ENCODE measurements at places on chromosomes 1 and 21. TPM values are rescaled to one million over a fixed set of nuclear protein-coding genes. Genes with fewer than 3 reads are reported as not detected.
A peak's percentile ranks its signal among the peaks of the same experiment; 100 is the strongest.

The ALX3 gene
- not detected for total RNA-seq

DNA sequence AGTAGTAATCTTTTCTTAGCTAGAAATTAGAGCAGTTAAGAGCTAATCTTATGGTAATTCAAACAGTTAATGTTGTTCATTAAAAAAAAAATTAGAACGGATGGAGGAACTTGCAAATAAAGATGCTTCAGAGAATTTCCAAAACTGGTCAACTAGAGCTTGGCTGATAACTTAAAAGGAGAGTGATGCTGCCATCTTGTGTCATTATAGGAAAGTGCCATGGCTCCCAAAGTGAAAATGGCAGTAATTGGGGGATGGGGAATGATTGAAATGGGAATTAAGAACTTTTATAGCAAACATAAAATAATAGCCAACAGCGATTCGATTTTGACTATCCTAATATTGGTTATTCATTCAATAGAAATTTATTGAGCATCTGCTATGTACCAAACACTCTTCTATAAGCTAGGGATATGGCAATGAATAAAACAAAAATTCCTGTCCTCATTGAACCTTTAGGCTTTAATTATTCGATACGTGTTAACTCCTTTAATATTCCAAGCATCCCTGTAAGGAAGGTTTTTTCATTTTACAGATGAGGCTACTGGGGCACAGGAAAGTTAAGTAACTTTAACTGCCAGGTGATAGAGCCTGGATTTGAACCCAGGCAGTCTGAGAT is 5.7 kb upstream of the PLPP3 start:
- DNase-seq: no peak

- no peak for DNase-seq
These were observed 21.8 kb downstream of the PPFIA4 start for GRCh38 chr1:203048086-203048485.

The IFNLR1 gene
- total RNA-seq: 3.7 TPM

DNA sequence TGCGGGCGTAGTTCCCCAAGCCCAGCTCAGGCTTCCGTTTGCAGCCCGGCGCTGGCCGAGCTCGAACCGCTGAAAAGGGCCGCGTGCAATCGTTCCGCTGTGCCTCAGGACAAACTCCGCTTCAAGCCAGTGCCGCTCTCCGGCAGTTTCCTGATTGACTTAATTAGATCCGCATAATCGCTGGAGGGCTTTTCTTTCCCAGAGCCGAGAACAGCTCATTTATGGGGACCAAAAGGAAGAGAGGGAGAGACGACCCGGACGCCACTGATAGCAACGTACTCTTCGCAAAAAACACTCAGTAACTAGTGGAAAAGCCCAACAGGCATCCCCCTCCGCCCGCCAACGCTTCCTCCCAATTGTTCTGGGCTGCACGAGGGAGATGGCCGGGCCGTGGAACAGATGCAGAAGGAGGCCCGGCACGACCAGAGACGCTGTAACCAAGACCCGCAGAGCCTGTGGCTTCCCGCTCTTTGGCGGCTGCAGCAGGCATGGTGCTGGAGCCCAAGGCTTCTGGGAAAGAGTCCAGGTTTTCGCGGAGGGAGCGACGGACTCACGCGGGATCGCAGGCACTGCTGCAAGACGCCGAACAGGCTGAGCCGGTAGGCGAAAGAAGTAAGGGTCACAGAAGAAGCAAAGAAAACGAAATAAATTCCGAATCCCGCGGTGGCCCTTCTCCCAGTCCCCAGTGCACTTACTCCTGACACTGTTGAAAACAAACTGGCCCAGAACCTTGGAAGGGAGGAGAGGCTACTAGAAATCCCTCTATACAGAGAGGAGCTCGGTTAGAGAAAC is 3.6 kb upstream of the FOXD2 start:
- peak; percentile 73 for DNase-seq

DNA sequence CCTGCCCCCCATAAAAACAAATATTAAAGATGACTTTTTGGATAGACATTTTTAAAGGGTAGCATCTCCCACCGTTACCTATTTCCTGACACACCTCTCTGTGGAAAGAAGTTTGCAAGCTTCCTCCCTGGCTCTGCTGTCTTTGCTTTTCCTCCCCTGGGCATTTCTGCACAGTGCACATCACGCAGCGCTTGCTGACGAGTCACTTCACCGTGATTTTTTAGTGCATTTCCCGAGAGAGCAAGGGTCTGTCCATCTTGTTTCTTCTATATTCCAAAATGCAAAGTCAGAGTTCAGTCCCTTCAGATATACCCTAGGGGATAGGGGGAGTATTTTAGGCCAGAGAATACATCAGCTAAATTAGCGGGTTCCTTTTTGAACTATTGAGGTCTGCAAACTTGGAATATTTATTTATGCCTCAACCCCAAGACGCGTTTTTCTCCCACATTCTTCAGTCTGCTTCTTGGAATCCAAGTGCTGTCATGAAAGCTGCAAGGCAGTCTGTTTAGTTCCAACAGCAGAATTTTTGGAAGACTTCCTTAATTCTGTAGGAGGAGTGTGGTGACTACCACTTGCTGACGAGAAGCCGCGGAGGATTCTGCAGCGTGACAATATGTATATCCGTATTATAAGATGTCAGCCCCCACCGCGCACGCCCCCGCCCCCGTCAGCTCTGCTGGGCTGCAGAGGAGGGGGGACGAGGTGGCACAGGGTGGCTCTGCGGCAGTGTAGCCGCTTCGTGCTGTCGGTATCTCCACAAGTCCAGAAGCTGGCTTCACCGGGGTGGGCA is 22.4 kb downstream of the SMYD2 start:
- DNase-seq: no peak

GRCh38 chr1:66840929-66841328 is 39.9 kb upstream of the INSL5 start:
- no peak for DNase-seq

- no peak for DNase-seq
These were observed 23.7 kb upstream of the C1orf198 start for GRCh38 chr1:230892018-230892491.

The SYT2 gene
- total RNA-seq: not detected

GRCh38 chr1:219113261-219113660 is 60.4 kb upstream of the LYPLAL1 start:
- no peak for DNase-seq

- peak; percentile 37 for DNase-seq
These were observed 1.8 kb upstream of the TMEM52 start for GRCh38 chr1:1920608-1921458.

The ZNF683 gene
- total RNA-seq: not detected

The EPHA2 gene
- 7.6 TPM for total RNA-seq

DNA sequence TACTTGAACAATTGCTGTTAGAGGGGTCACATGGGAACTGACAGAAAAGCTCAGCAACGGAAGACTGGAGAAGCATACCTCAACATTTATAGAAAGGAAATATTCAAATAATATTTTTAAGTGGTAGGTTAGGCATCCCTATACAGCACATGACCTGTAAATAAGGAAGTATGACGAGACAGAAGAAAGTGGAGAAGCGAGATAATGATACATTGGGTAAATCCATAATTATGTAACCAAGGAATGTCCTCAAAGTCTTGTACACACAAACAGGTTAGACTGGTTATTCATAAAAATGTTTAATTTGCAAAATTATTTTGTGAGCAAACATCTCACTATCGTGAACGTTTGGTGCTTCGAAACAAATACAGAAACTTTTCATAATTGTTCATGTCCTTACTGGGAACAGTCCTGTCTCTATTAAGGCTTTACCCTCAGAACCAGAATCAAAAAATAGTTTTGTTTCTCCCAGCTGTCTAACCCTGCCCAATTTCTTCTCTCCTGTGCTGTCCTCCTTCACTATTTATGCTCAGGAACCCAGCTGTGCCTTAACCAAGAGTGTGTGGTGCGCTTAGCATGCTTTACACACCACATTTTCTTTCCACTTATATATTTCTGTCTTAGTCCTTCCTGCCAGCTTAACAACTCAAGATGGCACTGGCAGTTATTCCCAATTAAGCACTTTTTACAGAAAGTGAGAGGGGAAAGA is 10.2 kb downstream of the KMO start:
- no peak for DNase-seq

Data from left ventricle myocardium superior (tissue), 1 donor.